ENCODE measurements at places on chromosomes 16 and 17.

- DNase-seq, result no peak
Observed at GRCh38 chr16:57603115-57604024, 25.1 kb upstream of the ADGRG1 start.

DNA sequence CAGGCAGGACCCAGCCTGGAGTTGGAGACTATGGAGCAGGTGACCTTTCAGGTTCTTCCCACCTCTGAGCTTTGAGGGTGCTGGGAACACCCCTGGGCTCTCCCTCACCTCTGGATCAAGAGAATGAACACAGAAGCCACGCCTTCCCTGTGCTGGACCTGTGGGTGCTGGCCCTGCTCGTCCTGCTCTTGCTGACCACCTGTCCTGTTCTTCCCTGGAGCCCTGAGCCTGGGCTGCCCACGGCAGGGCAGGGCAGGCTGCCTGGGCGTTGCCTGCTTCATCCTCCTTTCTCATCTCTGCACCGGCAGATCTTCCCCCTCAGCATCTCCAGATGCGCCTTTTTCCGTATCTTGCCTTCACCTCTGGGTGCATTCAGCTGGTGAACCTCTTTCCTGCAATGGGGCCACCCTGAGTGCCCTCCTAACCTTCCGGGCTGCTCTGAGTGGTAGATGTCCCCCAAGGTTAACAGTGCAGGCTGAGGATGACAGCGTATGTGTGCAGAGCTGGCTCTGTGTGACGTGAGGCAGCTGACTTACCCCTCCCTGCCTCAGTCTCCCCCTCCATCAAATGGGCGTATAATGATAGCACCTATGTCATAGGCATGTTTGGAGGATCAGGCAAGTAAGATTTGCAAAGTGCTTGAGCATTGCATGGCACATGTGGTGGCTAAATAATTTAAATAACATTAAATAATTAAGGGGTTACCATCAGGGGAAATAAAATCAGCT is 225.8 kb upstream of the CIBAR2 start:
- no peak for DNase-seq

DNA sequence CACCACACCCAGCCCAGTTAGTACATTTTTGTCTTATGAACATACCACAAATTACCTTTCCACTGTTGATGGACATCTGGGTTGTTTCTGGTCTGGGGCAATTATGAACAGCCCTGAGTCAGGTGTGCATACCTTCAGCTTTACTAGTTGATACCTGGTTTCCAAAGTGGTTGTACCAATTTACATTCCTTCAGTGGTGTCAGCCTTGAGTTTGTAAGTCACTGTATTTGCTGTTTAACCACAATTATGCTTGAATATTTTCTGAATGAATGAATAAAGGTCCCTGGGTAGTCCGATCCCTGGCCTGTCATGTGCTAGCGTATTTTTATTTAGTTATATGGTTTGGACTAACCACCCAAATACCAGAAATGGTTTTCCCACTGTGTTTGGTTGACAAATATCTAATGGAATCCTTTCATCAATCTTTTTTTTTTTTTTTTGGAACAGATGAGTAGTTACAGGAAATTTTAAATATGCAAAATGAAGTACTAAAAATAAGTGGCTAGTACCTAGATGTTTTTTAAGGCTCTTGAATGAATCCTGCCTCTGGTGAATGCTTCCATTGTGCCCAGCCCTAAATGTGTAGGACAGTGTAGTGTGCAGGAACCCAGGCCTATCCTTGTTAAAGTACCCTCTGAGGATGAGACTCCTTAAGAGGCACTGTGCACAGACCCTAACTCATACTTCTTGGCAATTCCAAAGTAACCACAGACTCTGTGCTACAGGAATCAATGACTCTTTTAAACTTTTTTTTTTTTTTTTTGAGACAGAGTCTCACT is 3.7 kb downstream of the DUSP14 start:
- DNase-seq, result no peak

DNA sequence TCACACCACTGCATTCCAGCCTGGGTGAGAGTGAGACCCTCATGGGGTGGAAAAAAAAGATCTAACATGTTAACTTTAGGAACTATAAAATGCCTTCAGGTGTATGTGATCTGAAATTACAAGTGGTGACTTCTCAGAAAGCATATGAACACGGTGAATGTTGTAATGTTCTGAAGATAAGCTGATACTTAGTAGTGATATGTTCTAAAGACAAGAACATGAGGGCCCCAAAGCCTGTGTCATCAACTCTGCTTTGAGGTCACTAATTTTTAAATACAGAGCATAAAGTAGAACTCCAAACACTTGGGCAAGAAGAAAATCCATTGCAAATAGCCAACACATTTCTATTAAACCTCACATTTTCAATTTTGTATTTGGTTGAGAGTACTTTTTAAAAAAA is 2.6 kb upstream of the FBF1 start:
- DNase-seq, result no peak

DNA sequence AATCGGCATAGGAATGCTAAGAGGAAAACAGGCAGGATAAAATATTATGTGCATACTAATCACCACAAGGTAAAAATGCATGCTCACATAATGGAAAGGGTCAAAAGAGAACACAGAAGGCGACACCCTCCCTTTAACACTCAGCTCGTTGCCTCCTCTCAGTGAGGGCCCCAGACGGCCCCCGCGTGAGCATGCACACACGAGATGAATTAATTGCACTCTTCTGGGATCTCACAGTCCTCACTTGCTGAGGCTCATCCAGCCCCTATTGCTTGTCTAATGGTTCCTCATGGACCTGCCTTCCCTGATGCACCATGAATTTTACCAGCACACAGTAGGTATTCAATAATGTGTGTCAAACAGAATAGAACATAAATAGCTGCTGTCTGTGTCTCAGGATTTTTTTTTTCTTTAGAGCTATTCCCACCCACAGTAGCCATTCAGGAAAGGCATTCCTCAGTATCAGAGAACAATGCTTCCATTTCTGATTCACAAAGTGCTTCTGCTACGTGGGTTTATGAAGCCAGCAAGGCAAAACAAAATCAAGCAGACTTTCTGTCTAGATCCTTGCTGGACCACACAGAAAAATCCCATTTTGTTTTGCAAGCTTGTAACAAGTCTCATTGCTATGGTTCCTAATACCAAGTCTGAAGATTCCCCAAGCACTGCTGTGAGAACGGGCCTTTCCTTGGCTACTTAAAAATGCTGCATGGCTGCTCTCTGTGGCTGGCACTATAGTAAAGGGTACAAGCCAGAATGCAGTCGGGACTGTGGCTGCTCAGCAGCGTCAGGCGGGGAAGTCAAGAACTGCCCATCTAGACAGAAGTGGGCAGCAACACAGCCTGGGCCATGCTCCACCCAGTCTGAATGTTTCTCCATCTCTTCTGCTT is 43.6 kb downstream of the TOM1L2 start:
- no peak for DNase-seq

DNA sequence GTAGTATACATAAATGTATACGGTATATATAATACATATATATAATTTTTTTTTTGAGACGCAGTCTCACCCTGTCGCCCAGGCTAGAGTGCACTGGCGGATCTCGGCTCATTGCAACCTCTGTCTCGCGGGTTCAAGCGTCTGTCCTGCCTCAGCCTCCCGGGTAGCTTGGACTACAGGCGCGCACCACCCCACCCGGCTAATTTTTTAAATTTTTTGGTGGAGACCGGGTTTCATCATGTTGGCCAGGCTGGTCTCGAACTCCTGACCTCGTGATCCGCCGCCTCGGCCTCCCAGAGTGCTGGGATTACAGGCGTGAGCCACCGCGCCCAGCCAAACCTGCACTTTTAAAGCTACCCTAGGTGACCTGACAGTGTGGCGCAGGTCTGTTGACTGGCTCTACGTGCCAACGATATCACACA is 745 bp downstream of the PAM16 start:
- DNase-seq, result no peak

DNA sequence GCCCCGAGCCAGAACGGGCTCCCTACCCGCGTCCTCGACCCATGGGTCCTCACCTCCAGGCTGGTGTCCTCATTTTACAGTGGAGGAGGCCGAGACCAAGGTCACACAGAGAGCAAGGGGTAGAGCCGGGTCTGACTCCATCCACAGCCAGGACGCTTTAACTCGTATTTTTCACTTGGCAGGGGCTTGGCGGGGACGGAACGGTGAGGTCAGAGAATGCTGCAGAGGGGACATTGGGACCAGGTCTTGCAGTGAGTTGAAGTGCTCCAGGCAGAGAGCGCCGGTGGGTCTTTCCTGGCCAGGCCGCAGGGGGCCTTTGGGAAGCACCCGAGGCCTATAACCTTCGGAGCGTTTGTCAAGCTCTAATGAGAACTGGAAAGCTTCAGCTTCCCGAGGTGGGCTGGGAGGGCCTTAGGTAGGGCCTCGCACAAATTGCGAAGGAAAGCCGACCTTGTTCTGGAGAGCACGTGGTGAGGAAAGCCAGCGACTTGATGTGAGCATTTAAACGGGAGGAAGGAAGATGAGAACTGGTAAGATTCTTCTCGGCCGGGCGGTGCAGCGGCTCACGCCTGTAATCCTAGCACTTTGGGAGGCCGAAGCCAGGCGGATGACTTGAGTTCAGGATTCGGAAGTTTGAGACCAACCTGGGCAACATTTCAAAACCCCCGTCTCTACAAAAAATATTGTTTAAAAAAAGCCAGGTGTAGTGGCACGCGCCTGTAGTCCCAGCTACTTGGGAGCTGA is 908 bp upstream of the CLUH start:
- no peak for DNase-seq

- no peak for DNase-seq
Observed at GRCh38 chr16:81636298-81636993, 142.6 kb upstream of the PLCG2 start.

DNA sequence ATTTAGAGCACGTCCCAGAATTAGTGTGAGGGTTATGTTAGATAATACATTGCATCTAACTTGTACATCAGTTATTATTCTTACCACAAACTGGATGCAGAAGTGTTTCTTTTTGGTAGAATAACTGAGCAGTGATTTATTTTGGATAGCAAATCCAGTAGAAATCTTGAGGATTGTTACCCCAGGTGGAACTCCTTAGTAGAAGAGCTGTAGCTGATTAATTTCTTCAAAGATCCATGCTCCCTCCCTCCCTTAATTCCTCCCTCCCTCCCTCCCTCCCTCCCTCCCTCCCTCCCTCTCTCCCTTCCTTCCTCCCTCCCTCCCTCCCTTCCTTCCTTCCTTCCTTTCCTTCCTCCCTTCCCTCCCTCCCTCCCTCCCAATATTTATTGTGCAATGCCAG is 337.7 kb downstream of the CA10 start:
- no peak for DNase-seq

DNA sequence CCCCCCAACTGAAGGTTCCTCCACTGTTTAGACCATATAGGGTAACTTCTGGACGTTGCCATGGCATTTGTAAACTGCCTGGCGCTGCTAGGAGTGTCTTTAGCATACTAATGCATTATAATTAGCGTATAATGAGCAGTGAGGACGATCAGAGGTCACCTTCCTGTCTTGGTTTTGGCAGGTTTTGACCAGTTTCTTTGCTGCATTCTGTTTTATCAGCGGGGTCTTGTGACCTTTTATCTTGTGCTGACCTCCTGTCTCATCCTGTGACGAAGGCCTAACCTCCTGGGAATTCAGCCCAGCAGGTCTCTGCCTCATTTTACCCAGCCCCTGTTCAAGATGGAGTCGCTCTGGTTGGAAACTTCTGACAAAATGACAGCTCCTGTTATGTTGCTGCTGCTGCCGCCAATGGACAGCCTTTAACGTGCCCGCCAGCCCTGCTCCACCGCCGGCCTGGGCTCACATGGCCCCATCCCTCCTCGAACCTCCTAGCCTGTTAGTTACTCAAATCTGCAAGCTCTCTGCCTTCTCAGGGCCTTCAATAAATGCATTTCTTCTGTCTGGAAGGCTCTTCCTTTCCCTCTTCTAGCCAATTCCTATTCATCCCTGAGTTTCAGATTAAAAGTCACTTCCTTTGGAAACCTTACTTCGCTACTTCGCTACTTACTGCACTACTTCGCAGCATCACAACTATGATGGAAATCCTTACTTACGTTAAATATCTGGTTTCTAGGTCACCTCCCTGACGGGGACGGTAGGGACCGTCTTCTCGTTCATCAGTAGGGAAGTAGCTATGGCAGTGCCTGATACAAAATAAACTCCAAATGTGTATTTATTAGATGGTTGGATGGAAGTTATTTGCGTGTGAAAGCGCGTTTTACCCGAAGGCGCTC is 640 bp upstream of the NAGLU start:
- no peak for DNase-seq

DNA sequence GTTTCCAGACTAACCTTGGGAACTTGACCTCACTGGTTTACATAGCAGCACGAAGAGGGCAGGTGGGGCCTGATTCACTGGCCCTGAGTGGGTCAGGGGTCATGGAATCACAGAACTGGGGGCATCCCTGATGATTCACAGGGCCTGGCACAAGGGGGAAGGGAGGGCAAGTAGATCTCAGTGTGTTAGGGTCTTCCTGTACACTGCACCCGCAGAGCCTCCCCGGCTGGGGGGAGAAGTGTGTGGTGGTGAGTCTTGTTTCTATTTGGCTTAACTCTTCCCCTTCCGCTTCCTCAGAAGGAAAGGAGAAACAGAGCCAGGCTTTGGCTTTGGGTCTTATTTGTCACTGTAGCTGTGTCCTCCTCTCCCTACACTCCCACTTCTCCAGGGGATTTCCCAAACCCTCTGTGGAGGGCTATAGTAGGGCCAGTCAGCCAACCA is 3.7 kb downstream of the STARD3 start:
- no peak for DNase-seq

GRCh38 chr17:78599419-78599818 is 22.2 kb upstream of the DNAH17 start:
- no peak for DNase-seq

DNA sequence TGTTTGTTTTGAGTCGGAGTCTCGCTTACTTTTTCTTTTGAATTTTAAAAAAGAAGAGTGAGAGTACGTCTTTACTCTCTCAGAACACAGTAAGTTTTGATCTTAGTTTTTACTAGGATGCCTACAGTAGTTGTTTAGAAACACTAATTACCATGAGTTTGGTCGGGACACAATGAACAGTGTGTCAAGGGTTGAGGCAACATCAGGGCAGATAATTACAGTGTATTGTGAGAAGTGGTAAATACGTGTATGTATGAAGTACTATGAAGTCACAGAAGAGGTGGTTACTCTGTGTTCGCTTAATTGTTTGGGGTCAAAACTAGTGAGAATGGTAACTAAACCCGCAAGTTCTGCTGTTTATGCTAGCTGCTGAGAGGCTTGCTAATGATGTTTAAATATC is 18.2 kb downstream of the PAFAH1B1 start:
- DNase-seq, result no peak

GRCh38 chr16:57284209-57284951 is at the start of gene PLLP:
PLLP (minus strand) TSS chr16:57284672; CDS start chr16:57284540, 132 bp downstream.
- no peak for DNase-seq

GRCh38 chr16:85042167-85042526 is 14.6 kb downstream of the KIAA0513 start:
- no peak for DNase-seq

- no peak for DNase-seq
Observed at GRCh38 chr17:17741349-17742023, 60.2 kb downstream of the RAI1 start.

DNA sequence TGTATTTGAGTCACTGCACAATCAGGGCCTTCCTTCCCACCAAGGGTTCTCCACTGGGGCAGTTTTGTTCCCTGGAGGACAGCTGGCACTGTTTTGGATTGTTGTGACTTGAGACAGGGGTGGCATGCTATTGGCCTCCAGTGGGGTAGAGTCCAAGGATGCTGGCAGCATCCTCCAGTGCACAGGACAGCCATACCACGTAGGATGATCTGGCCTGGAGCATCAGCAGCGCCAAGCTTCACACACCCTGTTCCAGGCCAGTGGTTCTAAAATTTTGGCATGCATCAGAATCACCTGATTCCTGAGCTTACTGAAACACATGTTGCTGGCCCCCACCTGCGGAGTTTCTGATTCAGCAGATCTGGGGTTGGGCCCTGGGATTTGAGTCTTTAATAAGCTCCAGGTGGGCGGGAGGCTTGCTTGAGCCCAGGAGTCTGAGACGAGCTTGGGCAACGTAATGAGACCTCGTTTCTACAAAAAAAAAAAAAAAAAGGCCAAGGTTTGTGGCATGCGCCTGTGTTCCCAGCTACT is 83.2 kb downstream of the MGAT5B start:
- DNase-seq, result no peak

Measured in stimulated activated naive CD4-positive, alpha-beta T cell (primary cell).